ENCODE measurements at places on chromosomes 7 and 10. TPM values are rescaled to one million over a fixed set of nuclear protein-coding genes. Genes with fewer than 3 reads are reported as not detected.

- peak; percentile 98 for DNase-seq
Measured at GRCh38 chr10:95818668-95819067, 62.7 kb downstream of the ENTPD1 start.

DNA sequence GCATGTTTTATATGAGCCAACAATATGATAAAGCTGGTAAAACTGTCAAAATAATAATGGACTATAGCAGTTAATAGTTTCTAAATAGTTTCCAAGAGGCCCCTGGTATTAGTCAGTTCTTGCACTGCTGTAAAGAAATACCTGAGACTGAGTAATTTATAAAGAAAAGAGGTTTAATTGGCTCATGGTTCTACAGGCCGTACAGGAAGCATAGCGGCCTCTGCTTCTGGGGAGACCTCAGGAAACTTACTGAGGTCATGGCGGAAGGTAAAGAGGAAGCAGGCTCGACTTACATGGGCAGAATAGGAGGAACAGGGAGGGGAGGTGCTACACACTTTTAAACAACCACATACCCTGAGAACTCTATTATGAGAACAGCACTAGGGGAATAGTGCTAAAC is 104.6 kb downstream of the PPP1R9A start:
- peak; percentile 61 for DNase-seq

GRCh38 chr10:71072131-71072822 is 140.1 kb upstream of the UNC5B start:
- DNase-seq: no peak

GRCh38 chr10:21989453-21990154 is 13.9 kb downstream of the DNAJC1 start:
- DNase-seq: peak; percentile 59

GRCh38 chr10:69481305-69481704 is 30.0 kb downstream of the TSPAN15 start:
- peak; percentile 82 for DNase-seq

DNA sequence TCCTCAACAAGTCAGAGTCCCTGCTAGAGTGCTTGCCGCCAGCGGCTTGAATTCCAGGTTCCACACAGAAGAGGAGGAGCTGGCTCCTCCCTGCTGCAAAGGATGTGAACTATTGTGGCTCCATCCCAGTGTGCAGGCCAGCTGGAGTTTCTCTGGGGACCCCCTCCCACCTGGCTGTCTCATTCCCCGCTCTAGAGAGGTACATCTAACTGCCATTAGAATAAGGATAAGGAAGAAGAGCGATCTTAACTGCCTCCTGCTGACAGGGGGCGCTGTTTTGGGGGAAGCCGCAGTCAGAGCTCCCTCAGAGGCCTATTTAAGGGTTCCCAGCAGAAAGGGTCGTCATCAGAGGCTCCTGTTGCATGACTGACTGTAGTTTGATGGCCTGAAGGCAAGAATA is 40.8 kb upstream of the HECW1 start:
- DNase-seq: no peak

DNA sequence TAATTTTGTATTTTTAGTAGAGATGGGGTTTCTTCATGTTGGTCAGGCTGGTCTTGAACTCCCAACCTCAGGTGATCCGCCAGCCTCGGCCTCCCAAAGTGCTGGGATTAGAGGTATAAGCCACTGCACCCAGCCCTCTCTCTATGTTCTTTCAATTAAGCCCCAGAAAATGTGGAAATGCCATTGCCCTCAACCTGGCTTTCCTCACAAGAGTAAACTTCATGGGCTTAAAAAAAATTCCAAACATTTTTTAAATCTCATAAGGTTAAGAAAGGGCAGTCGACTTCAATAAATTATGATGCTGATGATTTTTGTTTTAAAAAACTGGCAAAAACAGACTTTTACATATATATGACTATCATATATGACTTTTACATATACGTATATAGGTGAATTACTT is 107.6 kb downstream of the TES start:
- DNase-seq: peak; percentile 45

DNA sequence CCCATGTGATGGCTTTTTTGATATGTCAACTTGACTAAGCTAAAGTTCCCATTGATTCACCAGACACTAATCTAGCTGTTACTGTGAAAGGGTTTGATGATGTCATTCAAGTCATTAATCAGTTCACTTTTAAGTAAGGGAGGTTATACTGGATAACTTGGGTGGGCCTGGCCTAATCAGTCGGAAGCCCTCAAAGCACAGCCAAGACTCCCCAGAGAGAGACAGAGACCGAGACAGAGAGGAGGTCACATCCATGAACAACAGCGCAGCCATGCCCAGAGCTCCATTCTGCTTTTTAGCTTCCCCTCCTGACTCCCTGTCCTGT is 103.4 kb downstream of the TRIL start:
- peak; percentile 33 for DNase-seq

- DNase-seq: peak; percentile 57
Measured at GRCh38 chr7:87345962-87346371, 503 bp downstream of the CROT start.

GRCh38 chr7:20825555-20825954 is 38.9 kb upstream of the SP8 start:
- no peak for DNase-seq

DNA sequence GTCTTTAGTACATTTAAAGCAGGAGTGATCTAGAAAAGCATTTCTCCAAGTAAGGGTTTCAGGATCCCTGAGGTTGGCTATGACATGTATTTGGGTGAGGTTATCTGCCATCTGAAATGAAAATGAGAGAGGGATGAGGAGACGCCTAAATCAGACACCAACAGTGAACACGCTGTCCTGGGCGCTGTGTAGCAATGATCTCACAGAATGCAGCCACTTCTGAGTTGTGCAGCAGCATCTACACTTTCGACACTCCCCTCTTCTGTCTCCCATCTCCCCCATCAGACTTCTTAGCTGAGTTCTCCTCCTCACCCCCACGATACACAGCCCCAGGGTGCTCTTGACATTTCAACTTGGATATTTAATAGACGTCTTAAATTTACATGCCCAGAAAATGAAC is 95.4 kb downstream of the SVIL start:
- DNase-seq: no peak

DNA sequence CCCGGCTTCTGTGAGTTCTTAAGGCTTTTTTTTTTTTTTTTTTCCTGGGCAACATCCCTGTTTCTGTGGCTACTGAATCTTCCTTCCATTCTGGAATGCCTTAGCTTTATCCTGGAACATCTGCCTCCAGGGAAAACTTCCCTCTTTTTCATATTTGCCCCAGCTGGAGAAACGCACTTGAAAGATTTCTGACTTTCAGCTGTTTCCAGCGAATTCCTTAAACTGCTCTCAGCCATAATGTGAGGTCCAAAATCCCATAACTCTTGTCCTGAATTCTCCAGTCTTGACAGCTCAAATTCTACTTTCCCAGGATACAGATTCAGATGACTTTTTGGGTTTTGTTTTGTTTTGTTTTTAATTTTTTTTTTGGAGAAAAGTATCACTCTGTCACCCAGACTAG is 263.6 kb upstream of the AUTS2 start:
- no peak for DNase-seq

DNA sequence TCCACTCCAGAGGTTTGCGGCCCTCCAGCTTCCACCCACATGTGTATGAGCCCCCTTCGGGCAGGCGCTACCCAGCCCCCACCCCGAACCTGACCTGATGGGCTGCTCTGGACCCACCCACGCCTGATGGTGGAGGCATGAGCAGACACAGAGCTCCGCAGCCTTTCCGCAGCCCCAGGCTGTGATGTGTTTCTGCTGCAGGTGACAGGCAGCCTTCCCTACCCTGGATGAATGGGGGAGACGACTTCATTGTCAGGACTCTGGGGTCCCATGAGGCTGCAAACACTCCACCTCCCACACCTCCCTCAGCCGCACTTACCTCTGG is 61.2 kb downstream of the OAT start:
- no peak for DNase-seq

DNA sequence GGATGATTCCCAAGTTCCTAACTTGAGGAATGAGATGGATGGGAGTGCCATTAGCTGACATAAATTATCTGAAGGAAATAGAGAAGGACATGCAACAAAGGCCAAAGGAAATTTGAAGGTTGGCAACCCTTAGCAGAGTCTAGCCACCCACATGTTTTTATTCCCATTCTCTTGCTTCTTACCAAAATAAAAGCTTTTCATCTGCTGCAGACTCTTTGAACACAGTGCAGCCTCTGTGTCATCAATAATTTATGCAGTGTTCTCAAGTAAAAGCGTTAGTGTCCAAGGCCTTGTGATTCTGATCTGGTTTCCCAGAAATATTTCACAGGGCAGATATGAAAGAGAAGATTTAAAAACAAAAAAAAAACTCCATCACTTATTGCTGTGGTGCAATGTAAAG is 98.5 kb downstream of the ST7 start:
- DNase-seq: no peak

- no peak for DNase-seq
Measured at GRCh38 chr7:97078023-97078969, 39.2 kb upstream of the SDHAF3 start.

DNA sequence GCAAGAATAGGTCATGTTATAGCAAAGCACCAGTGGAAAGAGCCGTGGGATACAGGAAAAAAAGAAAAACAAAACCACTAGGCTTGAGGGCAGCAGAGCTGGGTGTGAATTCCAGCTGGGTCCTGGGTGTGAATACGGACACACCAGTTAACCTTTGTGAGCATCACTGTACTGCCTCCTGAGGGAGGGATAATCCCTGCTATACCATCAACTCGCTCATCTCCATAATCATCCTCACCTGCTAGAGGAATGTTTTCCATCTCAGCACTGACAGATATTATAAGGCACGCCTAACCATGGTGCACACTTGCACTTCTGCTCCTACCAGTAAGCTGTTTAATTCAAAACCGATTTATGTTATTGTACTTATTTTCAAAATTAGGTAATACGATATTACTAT is 62.2 kb downstream of the GSAP start:
- no peak for DNase-seq

- no peak for DNase-seq
Measured at GRCh38 chr7:110854651-110855050, 236.3 kb upstream of the LRRN3 start.

DNA sequence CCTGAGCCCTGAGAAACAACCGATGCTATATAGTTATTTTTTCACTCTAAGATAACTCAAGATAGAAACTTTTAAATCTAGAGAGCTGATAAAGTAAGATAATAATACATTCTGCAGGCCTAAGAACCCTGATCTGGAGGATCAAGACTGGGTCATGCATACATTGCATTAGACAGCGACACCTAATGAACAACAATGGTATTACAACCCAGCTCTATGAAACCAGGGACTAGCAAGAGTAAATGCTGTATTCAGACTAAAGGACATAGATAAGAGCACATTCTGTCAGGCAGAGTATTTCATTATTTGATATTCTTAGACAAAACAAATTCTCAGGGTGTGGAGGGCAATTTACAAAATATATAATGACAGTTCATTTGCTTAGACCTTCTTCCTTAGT is 148.6 kb downstream of the GRK5 start:
- DNase-seq: no peak

GRCh38 chr7:141324870-141325269 is 226.3 kb upstream of the AGK start:
- DNase-seq: no peak

DNA sequence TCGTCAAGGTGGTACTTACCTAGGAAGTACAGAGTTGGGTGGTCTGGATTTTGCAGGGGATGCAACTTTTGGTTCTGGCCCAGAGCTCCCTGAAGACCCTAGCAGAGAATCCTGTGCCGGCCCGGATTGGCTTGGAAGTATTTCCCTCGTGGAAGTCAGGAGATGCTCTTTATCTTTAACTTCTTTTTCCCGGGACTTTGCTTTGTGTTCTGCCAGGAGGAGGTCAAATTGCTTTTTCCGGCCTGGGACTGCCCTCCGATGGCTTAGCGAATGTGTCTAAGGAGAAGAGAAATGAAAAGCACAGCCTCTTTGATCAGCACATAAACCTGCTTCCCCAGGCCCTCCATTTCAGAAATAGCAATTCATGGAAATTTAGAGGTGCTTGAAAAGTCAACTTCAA is 57.0 kb upstream of the EFCAB10 start:
- DNase-seq: no peak

GRCh38 chr7:132261327-132262159 is 314.7 kb downstream of the PLXNA4 start:
- DNase-seq: no peak

DNA sequence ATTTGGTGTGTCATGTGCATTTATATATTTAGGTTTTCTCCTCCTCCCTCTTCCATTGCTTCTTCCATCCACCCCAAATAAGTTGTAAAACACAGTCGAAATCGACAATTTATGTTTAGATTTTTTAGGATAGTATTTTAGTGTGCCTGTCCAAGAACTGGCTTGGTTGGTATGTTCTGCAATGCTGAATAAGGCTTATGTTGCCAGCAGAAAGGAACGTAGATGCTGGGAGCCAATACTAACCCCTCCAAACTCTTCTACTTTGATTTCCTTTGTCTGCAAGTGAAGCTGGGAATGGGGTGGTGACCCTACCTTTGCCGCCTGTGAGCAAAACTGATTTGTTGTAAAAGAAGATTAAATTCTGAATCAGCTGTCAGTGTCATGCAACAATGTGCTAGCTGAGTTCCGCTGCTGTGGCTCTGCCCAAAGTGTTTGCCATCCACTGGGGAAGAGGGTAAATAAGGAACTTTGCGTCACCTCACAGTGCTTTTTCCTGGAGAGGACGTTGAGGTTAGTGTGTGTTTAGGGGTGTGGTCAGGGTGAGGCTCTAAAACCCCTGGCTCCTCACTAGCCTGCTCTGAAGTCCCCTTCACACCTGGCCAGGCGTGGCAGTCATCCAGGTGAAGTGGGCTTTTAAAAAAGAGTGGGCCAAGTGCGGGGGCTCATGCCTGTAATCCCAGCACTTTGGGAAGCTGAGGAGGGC is 44.4 kb downstream of the TACC2 start:
- DNase-seq: no peak

- DNase-seq: no peak
Measured at GRCh38 chr10:14254368-14254767, 76.4 kb downstream of the FRMD4A start.

- DNase-seq: peak; percentile 64
Measured at GRCh38 chr7:46352004-46352954, 431.2 kb upstream of the IGFBP3 start.

DNA sequence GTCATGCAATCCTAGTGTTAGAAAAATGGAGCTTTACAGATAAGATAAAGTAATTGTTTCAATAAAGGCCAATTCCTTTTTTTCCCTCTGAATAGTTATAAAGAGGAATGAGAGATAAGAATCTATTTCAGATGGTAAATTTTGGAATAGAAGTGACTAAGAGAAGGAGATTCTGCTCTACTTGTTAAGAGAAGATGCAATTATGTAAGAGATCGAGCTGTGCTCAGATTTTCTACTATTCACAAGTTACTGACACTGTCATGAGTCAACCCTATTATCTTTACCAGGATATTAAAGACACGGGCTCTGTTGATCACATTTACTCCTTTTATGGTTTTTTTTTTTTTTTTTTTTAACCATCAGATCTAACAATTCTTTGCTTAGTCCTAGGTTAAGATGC is 511.3 kb downstream of the ARL4A start:
- DNase-seq: no peak

- no peak for DNase-seq
Measured at GRCh38 chr7:11630355-11630754, 201.6 kb downstream of the THSD7A start.

The TAS2R4 gene
- total RNA-seq: not detected

The TAS2R41 gene
- not detected for total RNA-seq

The GIMAP8 gene
- total RNA-seq: 0.15 TPM

The OPN4 gene
- not detected for total RNA-seq

The IKZF5 gene
- total RNA-seq: 3.3 TPM

The MUC12 gene
- not detected for total RNA-seq

The TMEM26 gene
- total RNA-seq: 0.10 TPM

The BLOC1S2 gene
- 63.9 TPM for total RNA-seq

The LAMB4 gene
- 0.65 TPM for total RNA-seq

The ECHDC3 gene
- 14.9 TPM for total RNA-seq

The ATOH7 gene
- not detected for total RNA-seq

The SPDYE2B gene
- not detected for total RNA-seq

The CDK1 gene
- 3.8 TPM for total RNA-seq

The OR6V1 gene
- total RNA-seq: not detected

The GDF2 gene
- not detected for total RNA-seq
